Thyroid gland (tissue), 4 donors: ENCODE measurements at places on chromosomes 1 and 21. TPM values are rescaled to one million over a fixed set of nuclear protein-coding genes. Genes with fewer than 3 reads are reported as not detected.
A peak's percentile ranks its signal among the peaks of the same experiment; 100 is the strongest.

DNA sequence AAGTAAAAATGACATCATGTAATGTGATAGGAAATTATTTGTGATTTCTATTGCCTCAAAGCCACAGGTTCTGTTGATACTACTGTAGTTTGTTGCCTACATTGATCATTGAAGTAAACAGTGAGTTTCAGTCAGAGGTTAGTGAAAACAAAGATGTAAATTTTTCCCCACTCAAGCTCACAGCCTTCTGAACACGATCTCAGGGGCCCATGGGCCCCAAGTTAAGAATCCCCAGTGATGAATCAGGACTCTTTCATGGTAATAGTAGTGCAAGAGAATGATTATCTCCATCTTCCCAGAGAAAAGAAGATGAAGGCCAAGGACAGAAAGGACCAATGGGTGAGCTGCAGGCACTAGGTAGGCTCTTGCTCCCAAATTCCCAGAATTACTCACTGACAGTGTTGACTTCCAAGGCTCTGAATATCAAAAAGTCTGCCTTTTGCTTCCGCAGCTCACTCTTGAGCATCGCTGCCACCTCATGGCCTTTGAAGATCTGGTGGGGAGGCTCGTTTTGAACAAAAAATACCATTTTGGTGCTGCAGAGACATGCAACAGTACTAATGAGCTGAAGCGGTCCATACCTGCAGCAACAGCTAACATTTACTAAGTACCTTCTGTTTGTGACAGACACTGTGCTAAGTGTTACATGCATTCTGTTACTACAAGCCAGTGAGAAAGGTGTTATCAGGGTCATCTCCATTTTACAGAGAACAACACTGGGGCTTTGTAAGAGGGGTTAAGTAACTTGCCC, 113.3 kb downstream of the KIAA0319L start:
- no peaks in the 10 kb centered on the region for H3K27me3 ChIP-seq
- peaks cover 29% of the 10 kb centered on the region for H3K4me1 ChIP-seq
- no peak for DNase-seq
- H3K27ac ChIP-seq: no peak overlapping the region
- H3K4me3 ChIP-seq: no peak overlapping the region
- H3K36me3 ChIP-seq: peaks cover 32% of the 10 kb centered on the region

GRCh38 chr1:58156124-58156468, 390.4 kb downstream of the OMA1 start:
- no peaks in the 10 kb centered on the region for H3K36me3 ChIP-seq
- H3K4me3 ChIP-seq: no peak overlapping the region
- H3K4me1 ChIP-seq: no peaks in the 10 kb centered on the region
- peak; percentile 15 for DNase-seq
- no peaks in the 10 kb centered on the region for H3K27me3 ChIP-seq

GRCh38 chr1:67853704-67854103, 20.4 kb upstream of the GNG12 start:
- no peaks in the 10 kb centered on the region for H3K27me3 ChIP-seq
- no peaks in the 10 kb centered on the region for H3K36me3 ChIP-seq
- peaks cover 5% of the 10 kb centered on the region for H3K4me1 ChIP-seq
- H3K27ac ChIP-seq: no peak overlapping the region
- H3K4me3 ChIP-seq: no peak overlapping the region
- DNase-seq: peak; percentile 38

DNA sequence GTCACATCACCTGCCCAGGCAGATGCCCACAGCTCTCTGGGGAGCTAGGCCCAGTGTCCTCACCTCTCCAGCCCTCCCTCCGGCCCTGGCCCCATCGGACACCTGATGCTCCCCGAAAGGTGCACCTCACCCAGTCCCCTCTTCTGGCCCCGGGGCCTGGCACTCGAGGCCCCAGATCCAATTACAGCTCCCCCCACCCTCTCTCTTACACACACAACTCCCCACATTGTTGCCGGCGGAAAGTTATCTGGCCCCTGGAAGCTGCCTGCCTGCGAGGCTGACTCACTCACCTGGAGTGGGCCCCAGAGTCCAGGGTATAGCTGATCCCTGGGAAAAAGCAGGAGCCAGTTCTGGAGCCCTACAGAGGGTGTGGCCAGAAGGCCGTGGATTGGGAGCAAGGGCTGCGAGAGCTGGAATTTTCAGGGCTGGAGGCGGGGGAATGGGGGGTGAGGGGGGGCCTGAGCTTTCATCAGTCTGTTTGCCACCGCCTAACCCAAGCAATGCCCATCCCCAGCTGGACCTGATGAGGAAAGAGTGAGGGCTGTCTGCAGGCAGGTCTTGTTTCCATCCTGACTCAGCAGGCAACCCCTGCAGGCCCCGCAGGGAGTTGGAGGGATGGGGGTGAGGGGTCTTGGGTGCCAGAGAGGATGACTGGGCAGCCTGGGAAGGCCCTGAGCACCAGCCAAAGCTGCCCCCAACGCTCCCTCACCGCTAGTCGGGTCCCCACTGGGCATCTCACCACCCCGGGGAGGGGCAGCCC, 948 bp downstream of the FBXO2 start:
- H3K4me1 ChIP-seq: peaks cover 34% of the 10 kb centered on the region
- DNase-seq: no peak
- no peak overlapping the region for H3K27ac ChIP-seq
- no peak overlapping the region for H3K4me3 ChIP-seq
- H3K27me3 ChIP-seq: no peaks in the 10 kb centered on the region
- no peaks in the 10 kb centered on the region for H3K36me3 ChIP-seq

DNA sequence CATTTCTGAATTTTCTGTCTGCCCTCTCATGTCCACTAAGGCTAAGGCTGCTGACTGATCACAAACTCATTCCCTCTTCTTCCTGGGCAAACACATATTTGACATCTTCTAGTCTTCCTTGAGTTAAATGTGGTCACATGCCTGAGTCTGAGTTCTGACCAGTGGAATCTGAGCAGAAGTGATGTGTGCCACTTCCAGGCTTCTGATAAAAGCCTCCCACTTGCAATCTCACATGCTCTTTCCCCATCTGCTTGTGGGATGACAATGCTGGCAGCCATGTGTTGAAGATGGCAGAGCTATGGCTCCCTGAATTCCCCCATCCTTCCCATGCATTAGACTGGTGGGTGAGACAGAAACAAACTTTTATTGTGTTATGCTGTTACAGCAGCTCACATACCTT, 149.9 kb upstream of the ZNF648 start:
- H3K4me1 ChIP-seq: peaks cover 3% of the 10 kb centered on the region
- H3K4me3 ChIP-seq: no peak overlapping the region
- no peaks in the 10 kb centered on the region for H3K27me3 ChIP-seq
- H3K36me3 ChIP-seq: no peaks in the 10 kb centered on the region

The RO60 gene
- 129 TPM for total RNA-seq

- no peak overlapping the region for H3K27ac ChIP-seq
- no peaks in the 10 kb centered on the region for H3K27me3 ChIP-seq
- H3K4me1 ChIP-seq: no peaks in the 10 kb centered on the region
- H3K4me3 ChIP-seq: no peak overlapping the region
Observed at GRCh38 chr21:23861911-23862504, 1745.3 kb downstream of the MRPL39 start.

DNA sequence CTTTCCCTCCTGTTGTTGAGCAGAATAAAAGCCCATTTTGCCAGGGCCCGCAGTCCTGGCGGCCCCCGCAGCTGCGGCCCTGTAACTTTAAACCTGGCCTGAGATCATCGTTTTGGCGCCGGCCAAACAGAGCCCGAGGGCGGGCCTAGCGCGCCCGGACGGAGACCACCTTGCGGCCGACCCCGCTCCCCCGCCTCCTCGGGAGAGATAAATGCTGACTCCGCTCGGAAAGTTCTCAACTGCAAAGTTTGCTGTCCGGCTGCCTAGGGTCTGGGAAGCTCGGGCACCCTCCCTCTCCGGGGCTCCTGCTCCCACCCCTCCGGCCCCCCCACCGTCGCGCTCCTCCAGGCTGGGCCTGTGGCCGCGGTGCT, at the start of gene PDPN:
Gene PDPN (plus strand): TSS at position 238 of the 371 bp plus-strand sequence. CDS start 202 bp downstream, outside the sequence.
- H3K27me3 ChIP-seq: peaks cover 3% of the 10 kb centered on the region
- H3K4me3 ChIP-seq: no peak within 1 kb of the TSS
- H3K36me3 ChIP-seq: no peaks in the 10 kb centered on the region
